Germinal center (tissue), 1 donor: ENCODE measurements at places on chromosomes 2 and 18.

- DNase-seq: no peak
These were observed 10.5 kb downstream of the CYP27A1 start for GRCh38 chr2:218792433-218792832.

- DNase-seq: no peak
These were observed 333.7 kb downstream of the CYP26B1 start for GRCh38 chr2:71813807-71814470.

GRCh38 chr2:149056541-149057255, 18.2 kb downstream of the LYPD6B start:
- DNase-seq: no peak

- DNase-seq: no peak
These were observed 3.4 kb downstream of the GAREM2 start for GRCh38 chr2:26176279-26176615.

DNA sequence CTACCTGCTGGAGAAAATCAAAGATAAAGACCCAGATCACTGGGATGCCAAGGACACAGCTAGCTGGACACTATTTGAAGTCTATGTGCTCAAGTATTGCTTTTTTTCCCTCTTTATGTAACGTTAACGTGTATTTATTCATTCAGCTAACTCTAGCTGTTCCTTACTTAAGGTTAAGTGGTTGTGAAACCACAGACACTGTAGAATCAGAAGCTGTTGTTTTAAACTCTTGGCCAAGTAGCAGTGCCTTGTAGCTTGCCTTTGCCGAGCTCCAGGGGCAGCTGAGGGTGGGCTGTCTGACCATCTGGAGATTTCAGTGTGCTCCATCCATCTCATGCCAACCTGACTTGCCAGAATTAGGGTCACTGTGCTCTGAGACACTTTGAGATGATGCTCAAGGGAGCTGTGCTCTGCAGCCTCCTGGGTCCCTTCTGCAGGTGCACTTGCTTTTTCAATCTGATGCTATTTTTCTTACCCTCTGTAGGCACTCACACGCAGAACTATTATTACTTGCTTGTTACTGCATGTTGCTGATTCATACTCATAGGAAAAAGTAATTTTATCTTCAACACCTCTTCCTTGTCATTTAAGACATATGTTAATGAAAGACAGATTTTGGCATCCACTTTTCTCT, 116.2 kb downstream of the METTL8 start:
- no peak for DNase-seq

GRCh38 chr2:121451398-121451797, 79.3 kb upstream of the RNU4ATAC start:
- DNase-seq: no peak

GRCh38 chr2:202335791-202336467, 40.2 kb upstream of the BMPR2 start:
- no peak for DNase-seq

GRCh38 chr18:38458698-38459097, 893.1 kb upstream of the CELF4 start:
- no peak for DNase-seq

- DNase-seq: no peak
These were observed 12.7 kb downstream of the KDM3A start for GRCh38 chr2:86453836-86454235.

DNA sequence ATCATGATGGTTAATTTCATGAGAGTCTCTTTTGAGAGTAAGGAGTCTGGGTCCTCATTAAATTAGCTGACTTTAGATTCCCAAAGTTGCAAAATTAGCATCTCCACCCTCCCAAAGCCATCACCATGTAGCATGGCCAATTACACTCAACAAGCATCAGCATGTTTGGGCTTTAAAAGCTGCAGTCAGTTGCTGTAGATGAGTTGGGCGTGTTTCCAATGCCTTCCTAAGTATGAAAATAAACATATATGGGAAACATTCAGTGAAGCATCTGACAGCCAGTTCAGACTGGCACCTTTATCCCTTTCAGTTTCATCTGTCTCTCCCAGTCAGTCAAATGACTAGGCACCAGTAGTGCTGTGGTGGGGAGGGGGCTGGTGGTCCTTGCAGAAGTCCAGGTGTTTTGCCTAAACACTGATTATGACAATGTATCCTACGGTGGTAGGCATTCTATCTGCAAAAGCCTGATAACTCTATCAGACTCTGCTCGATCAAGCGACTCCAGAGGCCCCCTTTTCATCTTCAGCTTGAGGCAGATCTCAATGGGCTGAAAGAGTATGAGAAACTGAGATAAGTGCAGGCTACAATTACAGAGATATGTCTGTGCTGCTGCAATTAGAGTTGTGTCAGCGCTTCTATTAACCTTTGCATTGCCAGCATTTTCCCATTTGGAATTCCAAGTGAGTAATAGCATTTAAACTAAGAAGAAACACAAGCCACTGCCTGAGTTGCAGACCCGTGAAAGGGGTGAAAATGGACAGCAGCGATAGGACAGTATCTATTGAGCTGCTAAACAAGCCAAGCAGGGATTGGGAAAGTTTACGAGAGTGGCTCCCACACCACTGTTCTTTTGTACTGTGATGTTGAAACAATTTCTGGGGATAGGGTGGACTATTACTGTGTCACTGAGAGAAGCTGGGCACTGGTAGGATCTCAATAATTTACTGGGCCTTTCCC, 67.3 kb upstream of the SPOPL start:
- no peak for DNase-seq

DNA sequence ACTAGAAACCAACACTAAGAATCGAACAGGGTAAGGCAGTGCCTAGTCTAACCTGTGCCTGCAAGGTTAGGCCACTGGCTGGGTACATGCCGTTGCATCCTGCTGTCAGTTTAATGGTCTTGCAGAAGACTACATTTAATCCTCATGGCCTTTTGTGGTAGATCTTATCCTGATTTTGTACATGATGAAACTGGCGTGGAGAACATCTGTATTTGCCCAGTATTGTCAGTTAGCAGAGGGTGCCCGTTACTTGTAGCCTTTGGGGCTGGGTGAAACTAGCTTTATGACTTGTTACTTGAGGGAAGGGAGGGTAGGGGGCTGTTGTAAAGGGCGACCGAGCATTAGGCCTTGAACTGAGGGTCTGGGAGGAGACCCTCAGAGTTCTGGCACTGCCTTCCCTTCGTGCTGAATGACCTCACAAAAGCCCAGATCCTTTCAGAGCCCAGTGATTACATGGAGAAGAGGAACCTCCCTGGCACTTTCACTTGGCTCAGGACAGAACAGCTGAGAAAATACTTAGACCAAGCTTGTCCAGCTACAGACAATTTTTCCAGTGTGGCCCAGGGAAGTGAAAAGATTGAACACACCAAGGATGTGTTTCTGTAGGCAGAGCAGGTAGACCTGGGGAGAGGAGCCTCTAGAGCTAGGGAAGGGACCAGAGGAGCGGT, 19.5 kb downstream of the SLC20A1 start:
- DNase-seq: no peak

GRCh38 chr18:13320891-13321425, 102.4 kb downstream of the LDLRAD4 start:
- DNase-seq: no peak

- DNase-seq: no peak
These were observed 62.8 kb downstream of the NBEAL1 start for GRCh38 chr2:203077451-203077850.

DNA sequence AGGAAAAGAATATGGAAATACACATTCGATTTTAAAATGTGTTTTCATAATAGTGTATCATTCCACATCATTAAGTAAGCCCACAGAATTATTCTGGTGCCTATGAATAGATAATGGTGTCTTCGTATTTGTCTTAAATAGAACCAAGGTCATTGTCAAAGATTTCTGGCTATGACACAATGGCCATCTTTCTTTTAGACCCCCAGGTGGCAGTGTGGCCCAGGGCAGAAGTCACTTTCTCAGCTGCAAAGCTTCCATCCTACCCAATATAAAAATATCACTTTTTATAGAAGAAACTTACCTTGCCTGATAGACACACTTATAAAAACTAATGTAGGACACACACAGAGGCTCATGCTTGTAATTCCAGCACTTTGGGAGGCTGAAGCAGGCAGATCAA, 57.5 kb downstream of the ZRANB3 start:
- peak; percentile 41 for DNase-seq

- no peak for DNase-seq
These were observed 968.5 kb downstream of the LRP1B start for GRCh38 chr2:141162314-141162713.

- DNase-seq: no peak
These were observed 32.2 kb upstream of the RBM44 start for GRCh38 chr2:237766340-237766739.

DNA sequence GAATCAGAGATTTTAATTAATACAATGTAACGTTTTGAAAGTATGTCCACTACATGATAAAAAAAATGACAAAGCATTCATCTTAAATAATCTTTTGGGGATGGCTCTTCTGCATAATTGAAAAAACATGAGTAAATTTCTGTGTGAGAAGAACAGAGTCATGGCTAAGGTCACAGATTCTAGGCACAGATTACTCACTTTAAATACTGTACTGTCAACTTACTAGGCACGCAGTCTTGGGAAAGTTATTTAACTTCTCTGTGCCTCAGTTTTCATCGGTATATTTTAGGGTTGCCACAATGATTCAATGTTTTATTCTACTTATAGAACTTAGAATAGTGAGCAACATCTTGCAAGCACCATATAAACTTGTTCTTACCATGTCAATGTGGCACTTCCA, 49.2 kb downstream of the TMEFF2 start:
- no peak for DNase-seq

- DNase-seq: no peak
These were observed 251.9 kb upstream of the CHAC2 start for GRCh38 chr2:53515435-53516332.

- no peak for DNase-seq
These were observed 15.9 kb downstream of the RTP5 start for GRCh38 chr2:241885291-241885945.

GRCh38 chr2:26711457-26712161, 19.1 kb downstream of the KCNK3 start:
- DNase-seq: no peak

DNA sequence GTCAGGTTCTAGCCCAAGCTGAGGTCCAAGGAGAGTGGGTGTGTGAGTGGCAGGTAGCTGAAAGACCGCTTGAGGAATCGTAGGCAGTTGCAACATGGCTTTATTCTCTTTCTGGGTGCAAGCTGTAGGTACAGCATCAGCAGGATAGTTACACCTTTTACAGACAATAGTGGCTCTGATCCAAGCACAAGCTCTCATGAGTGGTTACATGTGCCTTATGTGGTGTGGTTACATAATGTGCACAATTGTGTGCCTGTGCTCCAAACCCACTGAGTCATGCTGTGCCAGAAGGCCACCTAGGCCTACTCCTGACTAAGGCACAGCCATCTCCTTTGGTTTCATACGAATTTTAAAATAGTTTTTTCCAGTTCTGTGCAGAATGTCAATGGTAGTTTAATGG, 227.6 kb downstream of the SATB2 start:
- no peak for DNase-seq

DNA sequence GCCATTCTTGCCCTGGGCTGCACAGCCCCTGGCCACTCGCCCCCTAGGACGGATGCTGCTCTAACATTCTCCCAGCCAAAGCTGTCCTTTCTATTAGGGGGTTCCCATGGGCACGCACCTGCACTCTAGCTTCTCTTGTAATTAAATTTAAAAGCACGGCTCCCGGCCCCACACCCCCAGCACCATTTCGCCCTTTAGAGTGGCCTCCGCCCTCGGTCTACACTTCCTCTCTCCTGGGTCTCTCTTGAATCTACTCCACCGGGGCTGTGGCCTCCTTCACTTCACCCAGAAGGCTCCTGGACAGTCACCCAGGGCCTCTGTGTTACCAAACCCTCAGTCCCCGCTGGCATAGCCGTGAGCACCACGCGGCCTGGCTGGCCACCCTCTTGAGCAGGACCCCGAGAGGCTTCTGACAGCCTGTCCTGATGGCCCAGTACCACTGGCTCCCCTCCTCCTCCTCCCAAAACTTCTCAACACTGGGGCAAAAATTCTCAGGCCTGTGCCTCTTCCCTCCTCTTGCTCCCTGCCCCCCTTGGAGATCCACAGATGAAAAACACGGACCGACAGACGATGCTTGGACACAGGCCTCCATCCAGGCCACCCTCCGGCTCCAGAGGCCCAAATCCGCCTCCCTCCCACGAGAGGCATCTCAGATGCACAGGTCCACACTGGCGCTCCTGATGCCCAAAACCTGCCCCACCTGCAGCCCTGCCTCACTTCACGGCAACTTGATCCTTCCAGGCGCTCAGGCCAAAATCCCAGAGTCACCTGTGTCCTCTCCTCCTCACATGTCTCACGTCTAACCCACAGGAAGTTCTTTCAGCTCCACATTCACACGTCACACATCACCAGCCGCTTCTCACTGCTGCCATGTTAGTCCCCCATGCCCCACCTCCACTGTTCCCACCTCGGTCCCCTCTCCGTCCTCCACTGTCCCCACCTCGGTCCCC, 6.9 kb upstream of the RAB17 start:
- no peak for DNase-seq

GRCh38 chr2:1990151-1990589, 245.9 kb upstream of the PXDN start:
- DNase-seq: no peak

- DNase-seq: no peak
These were observed 382.2 kb upstream of the HNRNPA3 start for GRCh38 chr2:176830362-176830761.

- no peak for DNase-seq
These were observed 135.3 kb downstream of the C1D start for GRCh38 chr2:67927501-67927900.

- DNase-seq: no peak
These were observed 244.2 kb downstream of the KLHL29 start for GRCh38 chr2:23628926-23629771.

- DNase-seq: no peak
These were observed 110.2 kb downstream of the VAPA start for GRCh38 chr18:10023853-10024570.

- DNase-seq: no peak
These were observed 34.8 kb upstream of the RND3 start for GRCh38 chr2:150522269-150522668.

DNA sequence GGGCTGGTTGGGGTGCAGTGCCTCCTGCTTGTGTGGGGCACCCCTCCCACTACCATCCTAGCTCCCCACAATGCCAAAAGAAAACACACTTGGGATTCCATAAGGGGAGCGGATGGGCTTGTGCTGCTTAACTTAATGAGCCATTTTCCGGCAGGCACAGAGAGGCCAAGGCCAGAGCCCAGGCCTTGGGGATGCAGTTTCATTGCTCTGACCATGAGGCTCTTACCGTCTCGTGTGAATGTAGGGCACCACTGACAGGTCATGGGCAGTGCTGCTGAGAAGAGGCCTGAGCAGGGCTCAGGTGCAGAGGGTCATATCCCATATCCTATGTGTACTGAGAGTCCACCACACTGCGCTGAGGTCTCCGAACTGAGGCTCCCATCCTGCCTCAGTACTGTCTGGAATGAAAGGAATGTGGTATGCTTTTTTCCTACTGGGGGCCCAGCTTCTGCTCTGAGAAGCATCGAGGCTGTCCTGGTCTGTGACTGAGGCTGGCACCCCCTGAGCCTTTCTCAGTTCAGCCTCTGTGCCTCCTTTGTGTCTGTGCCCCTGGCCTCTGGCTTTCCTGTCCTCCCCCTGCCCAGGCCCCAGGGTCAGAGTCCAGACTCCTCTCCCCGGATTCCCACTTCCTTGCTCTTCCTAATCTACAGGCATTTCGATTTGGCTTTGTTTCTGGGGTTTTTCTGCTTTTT, 45.2 kb upstream of the MAPRE3 start:
- DNase-seq: no peak
